Hippocampal formation (tissue), 2 donors: ENCODE measurements at places on chromosomes 1 and 21.
A peak's percentile ranks its signal among the peaks of the same experiment; 100 is the strongest.

DNA sequence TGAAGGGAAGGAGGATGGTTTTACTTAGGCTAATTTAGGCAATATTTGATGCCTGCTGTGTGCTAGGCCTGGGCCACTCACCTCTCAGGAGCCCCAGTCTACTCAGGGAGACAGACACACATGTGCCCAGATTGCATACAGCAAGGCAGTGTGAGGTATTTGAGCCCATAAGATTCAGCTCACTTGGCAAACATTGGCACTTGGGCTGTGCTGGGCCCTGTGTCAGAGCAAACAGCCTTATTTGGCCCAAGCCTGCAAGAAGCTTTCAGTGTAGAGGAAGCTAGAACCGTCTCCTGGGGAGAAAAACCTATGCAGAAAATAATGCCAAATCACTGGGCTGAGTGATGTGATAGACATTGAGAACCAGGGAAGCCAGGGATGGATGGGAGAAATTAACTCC, 3.9 kb upstream of the SYNC start:
- no peak for DNase-seq

GRCh38 chr1:162365284-162366020, 11.2 kb downstream of the SPATA46 start:
- DNase-seq: no peak

- DNase-seq: peak; percentile 59
Observed at GRCh38 chr1:43565600-43566360, 35.1 kb downstream of the PTPRF start.

DNA sequence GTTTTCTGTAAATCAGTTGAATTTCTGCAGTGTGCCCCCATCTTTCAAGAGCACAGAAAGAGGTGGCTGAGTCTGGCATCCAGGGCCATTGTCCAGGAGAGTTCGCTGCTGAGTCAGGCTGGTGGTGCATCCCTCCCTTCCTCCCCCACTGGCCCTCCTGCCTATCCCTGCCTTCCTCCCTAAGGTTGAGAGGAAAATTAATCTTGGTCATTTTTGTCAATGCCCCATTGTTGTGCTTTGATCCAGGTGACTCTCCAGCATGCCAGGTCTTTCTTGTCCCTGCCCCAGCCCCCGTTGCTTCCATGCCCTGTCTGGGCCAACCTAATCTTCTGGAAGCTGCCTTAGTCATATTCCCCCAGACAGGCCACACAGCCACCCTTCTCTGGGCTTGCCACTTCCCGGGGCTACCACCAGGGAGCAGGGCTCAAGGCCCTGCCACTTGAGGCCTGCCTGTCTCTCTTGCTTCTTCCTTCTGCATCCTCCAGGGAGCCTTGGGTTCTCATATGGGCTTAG, 26.6 kb downstream of the PROK1 start:
- no peak for DNase-seq

GRCh38 chr1:2100780-2101108, 50.5 kb downstream of the PRKCZ start:
- DNase-seq: no peak

DNA sequence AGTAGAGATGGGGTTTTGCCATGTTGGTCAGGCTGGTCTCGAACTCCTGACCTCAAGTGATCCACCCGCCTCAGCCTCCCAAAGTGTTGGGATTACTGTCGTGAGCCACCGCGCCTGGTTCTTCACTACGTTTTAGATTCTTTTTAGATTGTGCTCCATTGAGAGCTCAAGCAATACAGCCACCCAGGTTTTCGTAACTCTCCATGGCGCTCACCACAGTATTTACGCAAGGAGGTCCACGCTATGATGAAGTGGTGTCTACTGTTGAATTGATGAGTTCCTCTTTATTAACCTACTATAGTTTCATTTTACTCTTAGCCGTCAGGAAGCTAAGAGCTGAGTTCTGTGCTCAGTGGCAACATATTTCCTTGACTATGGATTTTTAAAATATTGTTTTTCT, 1.8 kb upstream of the KIF1B start:
- DNase-seq: no peak

DNA sequence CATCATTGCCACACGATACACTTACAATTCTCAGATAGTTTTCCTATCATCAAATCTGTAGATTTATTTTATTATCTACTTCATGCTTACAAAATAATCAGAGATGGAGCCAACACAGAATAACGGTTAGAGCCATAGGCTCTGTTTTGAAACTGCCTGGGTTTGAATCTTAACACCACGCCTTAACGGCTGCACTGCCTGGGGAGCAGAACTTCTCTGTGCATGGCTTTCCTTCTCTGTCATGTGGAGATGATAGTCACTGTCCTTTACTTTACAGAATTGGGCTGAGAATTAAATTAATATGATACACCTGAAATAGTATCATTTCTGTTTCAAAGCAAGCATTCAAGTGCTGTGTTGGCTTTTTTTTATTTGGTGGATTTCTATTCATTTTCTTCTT, 177.8 kb downstream of the HMCN1 start:
- no peak for DNase-seq

- DNase-seq: no peak
Observed at GRCh38 chr21:33843216-33843615, 72.4 kb downstream of the ATP5PO start.

- DNase-seq: no peak
Observed at GRCh38 chr1:213899413-213899812, 88.4 kb upstream of the PROX1 start.

GRCh38 chr1:168360151-168361021, 79.7 kb downstream of the TBX19 start:
- no peak for DNase-seq

DNA sequence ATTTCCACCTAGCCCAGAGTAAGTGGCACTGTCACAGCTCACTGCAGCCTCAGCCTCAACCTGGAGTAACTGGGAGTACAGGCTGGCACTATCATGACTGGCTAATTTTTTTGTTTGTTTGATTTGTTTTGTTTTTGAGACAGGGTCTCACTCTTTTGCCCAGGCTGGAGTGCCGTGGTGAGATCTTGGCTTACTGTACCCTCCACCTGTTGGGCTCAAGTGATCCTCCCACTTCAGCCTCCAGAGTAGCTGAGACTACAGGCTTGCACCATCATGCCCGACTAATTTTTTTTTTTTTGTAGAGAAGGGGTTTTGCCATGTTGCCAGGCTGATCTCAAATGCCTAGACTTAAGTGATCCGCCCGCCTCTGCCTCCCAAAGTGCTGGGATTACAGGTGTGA, 2.5 kb downstream of the UCK2 start:
- no peak for DNase-seq

- DNase-seq: no peak
Observed at GRCh38 chr1:235661568-235661967, 12.0 kb upstream of the GNG4 start.

- no peak for DNase-seq
Observed at GRCh38 chr1:9293241-9293532, 493 bp downstream of the SPSB1 start.

GRCh38 chr1:7247791-7248548, 462.7 kb downstream of the CAMTA1 start:
- DNase-seq: peak; percentile 39

GRCh38 chr1:201468844-201469644, at the start of gene PHLDA3:
Gene PHLDA3, minus strand, starts transcription at chr1:201469188. Its CDS starts 402 bp downstream, at chr1:201468786.
- peak; percentile 74 for DNase-seq

DNA sequence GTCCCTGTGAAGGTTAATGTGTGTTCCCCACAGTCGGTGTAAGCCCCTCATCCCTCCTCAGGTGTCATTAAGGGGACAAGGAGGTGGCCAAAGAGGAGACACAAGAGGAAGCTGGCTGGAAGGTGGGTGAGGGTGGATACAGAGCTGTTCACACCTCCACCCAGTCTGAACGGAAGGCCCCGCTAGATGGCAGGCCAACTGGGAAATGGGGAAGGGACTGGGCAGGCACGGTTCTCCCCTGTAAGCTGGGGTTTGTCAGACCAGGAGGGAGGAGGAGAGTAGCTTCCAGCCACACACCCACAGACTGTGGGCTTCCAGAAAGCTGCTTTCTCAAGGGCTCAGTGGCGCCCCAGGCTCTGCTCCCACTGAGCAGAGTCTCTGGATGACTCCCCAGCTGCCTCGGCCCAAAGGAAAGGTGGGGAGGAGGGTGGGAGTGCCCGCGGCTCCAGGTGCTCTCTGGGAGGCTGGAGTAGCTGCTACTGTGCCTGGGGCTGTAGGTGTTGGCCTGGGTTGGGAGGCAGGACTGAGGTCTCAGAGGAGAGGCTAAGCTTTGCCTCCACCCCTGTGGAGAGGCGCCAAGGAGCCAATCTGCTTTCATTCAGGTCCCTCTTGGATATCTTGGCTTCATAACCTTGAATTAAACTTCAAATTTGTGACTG, 41.2 kb downstream of the PCP4 start:
- no peak for DNase-seq

DNA sequence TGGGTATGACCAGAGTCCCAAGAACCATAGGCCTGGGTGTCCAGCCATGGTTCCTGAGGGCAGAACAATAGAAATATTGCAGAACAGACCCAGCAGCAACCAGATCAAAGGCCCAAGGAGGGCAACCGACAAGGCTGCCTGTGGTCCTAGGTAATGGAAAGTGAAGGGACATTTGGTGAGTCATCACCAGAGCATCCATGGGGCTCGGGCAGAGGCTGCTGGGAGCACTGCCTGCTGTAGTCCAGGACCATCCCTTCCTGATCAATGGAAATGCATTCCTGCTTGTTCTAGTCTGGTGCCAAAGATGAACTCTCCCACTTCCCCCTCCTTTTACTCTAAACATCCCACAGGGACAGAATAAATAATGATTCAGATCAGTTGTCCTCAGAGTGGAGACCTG, 172.8 kb upstream of the CACNA1E start:
- DNase-seq: no peak

- DNase-seq: no peak
Observed at GRCh38 chr1:90550626-90551406, 166.3 kb downstream of the BARHL2 start.

GRCh38 chr21:42151948-42152220, 67.1 kb upstream of the ABCG1 start:
- DNase-seq: no peak

GRCh38 chr1:175129182-175129581, 61.5 kb downstream of the TNN start:
- no peak for DNase-seq

DNA sequence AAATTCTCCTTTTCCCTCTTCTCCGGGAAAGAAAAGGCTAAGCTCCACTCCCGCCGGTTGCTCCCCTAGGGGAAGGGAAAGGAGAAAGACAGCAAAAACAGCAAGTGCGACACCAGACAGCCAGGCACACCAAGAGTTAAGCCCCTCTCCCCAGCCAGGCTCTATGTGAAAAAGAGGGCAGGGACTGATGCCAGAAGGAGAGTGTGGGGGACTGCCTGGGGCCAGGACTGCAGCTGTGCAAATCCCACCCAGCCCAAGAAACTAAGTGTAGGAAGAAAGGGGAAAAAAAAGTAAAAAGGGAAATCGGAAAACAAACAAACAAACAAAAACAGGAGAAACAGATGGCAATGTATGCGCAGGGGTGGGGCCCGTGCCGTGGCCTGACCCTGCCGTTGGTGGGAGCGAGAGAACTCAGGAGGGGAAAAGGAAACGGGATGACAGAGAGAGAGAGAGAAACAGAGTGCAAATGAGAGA, 27.7 kb upstream of the FMO1 start:
- no peak for DNase-seq

- no peak for DNase-seq
Observed at GRCh38 chr1:156551066-156551643, 21.2 kb downstream of the IQGAP3 start.

GRCh38 chr1:181737056-181737455, 253.7 kb downstream of the CACNA1E start:
- no peak for DNase-seq

- DNase-seq: no peak
Observed at GRCh38 chr1:23371987-23372880, 2.6 kb upstream of the ZNF436 start.

- DNase-seq: no peak
Observed at GRCh38 chr1:54876814-54877213, 10.2 kb downstream of the DHCR24 start.

- DNase-seq: no peak
Observed at GRCh38 chr1:230818367-230818766, 50.0 kb downstream of the C1orf198 start.

DNA sequence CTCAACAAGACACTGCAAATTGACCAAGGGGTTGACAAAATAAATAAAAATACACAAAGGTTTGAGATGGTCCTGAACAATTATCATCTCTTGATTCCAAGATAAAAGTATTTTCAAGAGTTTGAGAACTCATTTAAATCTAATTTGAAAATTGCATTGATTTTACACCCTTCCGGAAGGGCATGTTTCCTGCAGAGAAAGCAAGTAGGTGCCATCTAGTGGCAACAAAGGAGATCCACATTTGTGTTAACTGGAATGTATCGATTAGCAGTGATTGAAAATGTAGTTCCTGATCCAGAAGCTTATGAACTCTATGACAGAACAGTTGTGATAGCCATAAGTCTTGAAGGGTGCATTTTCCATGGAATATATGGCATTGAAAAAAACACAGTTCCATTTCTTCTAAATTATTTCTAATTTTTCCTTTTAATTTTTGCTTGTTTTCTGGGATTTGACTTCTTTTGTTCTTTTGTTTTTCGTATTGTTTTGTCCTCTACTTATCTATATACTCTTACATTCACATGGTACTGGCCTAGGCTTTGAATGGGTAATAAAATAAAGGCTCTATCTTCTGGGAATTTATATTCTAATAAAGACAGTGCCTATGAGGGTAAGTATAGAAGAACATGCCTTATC, 143.7 kb downstream of the DNM3 start:
- peak; percentile 84 for DNase-seq

DNA sequence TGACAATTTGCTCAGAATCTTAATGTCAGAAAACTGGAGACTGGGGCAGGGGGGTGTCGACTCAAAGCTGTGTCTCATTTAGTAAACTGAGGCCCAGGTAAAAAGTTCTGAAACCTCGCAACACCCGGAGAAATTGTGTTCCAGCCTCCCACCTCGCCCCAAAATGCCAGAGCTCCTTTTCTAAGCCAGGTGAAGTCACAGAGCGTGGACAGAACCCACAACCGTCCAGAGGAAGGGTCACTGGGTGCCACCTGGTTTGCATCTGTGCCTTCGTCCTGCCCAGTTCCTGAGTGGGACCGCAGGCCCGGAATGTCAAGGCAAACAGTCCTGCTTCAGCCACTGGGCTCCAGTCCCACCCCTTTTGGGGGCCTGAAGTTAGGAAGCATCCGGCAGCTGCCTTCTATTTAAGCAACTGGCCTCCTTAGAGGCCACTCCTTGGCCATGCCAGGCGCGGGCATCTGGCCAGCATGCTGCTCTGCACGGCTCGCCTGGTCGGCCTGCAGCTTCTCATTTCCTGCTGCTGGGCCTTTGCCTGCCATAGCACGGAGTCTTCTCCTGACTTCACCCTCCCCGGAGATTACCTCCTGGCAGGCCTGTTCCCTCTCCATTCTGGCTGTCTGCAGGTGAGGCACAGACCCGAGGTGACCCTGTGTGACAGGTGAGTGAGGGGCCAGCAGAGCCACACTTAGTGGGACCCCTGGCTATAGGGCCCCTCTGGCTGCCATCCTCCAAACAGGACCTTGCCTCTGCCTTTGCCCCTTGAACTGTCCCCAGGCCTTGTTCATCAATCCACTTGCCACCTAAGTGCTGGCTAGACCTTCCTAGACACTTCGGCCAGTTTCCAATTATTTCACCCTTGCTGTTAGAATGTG, at the start of gene TAS1R1:
TSS of gene TAS1R1 (plus strand) at position 401 of the 872 bp plus-strand sequence. CDS start at position 468, 67 bp downstream.
- DNase-seq: peak; percentile 42

DNA sequence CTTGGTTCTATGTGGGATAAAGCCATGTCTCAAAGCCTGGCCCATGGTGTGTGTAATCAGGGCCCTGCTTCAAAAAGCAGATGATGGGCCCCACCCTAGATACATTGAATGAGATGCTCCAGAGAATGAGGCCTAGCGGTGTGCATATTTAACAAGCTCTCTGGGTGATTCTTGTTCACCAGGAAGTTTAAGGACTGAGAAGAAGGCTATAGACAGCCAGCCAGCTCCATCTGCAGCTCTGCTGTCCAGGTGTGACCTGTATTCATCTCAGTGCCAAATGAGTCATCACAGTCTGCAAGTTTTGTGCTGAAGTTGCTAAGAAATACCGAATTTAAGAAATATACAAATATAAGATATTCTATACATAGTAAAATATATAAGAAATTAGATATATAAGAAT, 182.0 kb upstream of the RUNX1 start:
- no peak for DNase-seq
